Lower leg skin (tissue), 4 donors: ENCODE measurements at places on chromosomes 1 and 21.

- no peak for DNase-seq
Measured at GRCh38 chr1:115118086-115118485, 28.8 kb upstream of the TSPAN2 start.

DNA sequence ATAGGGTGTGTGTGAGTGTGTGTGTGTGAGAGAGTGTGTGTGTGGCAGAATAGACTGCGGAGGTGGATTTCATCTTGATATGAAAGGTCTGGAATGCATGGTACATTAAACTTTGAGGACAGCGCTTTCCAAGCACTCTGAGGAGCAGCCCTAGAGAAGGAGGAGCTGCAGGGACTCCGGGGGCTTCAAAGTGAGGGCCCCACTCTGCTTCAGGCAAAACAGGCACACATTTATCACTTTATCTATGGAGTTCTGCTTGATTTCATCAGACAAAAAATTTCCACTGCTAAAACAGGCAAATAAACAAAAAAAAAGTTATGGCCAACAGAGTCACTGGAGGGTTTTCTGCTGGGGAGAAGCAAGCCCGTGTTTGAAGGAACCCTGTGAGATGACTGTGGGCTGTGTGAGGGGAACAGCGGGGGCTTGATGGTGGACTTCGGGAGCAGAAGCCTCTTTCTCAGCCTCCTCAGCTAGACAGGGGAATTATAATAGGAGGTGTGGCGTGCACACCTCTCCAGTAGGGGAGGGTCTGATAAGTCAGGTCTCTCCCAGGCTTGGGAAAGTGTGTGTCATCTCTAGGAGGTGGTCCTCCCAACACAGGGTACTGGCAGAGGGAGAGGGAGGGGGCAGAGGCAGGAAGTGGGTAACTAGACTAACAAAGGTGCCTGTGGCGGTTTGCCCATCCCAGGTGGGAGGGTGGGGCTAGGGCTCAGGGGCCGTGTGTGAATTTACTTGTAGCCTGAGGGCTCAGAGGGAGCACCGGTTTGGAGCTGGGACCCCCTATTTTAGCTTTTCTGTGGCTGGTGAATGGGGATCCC is 18.3 kb upstream of the HDAC1 start:
- DNase-seq: no peak

GRCh38 chr1:86866665-86867064 is 47.3 kb downstream of the SELENOF start:
- DNase-seq: no peak

- no peak for DNase-seq
Measured at GRCh38 chr1:21552715-21553114, 43.5 kb downstream of the ALPL start.

DNA sequence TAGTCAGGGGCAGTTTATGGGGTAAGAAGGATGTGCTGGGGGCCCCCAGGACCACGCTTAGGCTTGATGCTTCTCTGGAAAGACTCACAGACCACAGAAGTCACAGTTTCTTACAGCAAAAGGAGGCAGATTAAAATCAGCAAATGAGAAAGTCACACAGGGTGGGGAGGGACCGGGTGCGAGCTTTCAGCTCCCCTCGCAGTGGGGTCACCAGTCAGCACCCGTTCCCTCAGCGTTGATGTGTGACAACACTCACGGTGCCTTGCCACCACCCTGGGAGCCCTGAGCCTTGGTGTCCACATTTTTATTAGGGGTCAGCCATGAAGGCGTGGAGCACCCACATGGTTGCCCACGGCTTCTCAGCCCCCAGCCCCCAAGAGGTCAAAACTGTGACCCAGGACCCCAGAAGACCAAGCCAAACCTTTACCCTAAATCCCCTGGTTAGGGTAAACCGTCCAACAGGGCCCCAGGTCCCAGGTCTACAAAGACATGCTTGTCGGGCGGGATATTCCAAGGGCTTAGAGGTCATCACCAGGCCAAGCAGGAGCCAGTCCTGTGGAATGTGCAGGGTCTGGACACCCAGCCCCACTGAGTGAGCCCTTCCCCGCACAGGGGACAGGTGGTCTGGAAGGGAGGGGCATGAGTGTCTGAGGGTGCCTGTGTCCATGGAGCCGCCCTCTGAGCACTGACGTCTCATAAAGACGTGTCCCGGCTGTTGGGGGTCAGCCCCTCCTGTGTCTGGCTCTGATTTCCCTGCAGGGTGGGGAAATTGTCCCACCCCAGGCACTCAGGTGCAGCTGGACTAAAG is 64.5 kb upstream of the ABCG1 start:
- no peak for DNase-seq

DNA sequence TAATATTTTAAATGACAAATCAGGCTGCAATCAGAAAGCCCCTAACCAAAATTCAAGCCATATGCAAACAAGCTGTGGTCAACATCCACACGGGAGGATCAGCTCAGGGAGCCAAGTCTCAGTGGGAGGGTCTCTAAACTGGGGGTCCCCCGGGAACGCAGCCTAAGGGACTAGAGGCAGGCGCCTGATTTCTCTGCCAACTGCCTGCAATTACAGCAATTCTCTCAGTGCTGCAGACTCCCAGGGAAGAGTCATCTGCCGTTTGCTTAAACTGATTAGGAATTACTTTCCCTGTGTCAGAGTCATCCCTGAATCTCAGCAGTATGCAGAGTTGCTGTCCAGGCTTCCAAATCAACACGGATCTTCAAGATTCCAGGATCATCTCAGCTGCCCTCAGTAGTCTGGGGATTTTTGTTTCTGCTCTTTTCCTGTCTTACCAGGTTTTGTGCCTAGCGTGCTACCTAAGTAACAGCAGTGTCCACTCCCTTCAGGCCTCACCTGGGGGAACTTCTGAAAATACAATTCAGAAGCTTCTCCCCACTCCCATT is 247.8 kb downstream of the RRAGC start:
- no peak for DNase-seq

GRCh38 chr1:163068716-163069115 is 445 bp upstream of the RGS4 start:
- no peak for DNase-seq

- DNase-seq: no peak
Measured at GRCh38 chr1:35571263-35571662, 1.9 kb upstream of the TFAP2E start.

- DNase-seq: no peak
Measured at GRCh38 chr1:155342842-155343241, 22.1 kb downstream of the RUSC1 start.
